Cerebellum (tissue), 4 donors: ENCODE measurements at places on chromosomes 3 and 15.
A peak's percentile ranks its signal among the peaks of the same experiment; 100 is the strongest.

DNA sequence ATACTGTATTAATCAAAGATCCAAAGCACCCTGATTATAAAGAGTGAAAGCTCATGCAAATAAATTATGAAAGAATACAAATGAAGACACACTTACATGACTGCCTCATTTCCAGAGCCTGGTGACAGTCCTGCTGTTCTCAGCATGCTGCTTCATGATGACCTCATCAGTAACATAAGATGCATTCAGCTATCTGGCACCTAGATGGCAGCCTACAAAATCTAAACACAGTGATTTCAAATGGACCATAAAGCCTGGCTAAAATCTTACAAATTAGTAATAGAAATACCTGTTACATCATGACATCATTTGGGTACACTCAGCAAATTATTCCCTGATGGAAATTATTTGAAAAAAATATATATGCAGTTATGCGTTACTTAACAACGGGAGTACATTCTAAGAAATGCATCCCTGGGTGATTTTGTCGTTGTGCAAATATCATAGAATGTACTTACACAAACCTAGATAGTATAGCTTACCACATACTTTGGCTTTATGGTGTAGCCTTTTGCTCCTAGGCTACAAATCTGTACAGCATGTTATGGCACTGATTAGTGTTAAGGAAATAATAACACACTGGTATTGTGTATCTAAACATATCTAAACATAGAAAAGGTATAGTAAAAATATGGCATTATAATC is 207.2 kb downstream of the EPHA3 start:
- peak; percentile 1 for DNase-seq

- no peak for DNase-seq
Observed at GRCh38 chr3:168968609-168969008, 694.9 kb downstream of the MECOM start.

DNA sequence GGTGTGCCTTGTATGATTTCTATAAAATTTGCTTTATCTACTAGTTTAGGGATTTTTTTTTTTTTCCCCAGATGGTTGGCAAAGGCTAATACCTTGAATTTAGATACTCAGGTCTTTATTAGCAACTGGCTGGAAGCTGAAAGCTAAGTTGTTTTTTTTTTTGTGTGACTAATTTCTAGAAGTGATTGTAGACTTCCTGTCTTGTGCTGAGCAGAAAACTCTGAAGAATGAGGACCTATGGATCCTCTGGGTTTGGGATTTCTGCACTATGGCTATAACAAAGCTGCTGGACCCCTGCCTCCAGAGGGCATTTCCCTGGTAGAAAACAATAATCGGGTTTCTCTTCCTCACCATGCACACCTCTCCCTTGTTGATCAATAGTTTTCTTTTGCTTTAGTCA is 10.0 kb downstream of the ARIH2 start:
- no peak for DNase-seq

GRCh38 chr15:36495456-36495991 is 83.9 kb upstream of the CDIN1 start:
- DNase-seq, result no peak

DNA sequence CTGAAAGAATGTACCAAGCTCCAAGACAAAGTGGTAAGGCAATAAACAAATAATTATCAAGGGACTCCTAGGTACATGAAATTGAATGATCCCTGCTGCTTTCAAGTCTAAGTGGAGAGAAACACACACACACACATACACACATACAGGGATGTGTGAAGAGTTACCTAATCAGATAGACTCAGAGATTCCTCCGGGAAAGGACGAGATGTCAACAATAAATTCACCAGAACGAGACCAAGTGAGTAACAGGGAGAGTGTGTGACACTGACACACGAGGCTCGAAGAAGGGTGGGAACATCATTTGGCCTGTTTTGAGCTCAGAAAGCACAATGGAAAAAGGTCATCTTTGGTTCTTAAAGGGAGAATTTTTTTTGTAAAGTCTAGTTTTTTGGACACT is 13.4 kb downstream of the LRIG1 start:
- no peak for DNase-seq

DNA sequence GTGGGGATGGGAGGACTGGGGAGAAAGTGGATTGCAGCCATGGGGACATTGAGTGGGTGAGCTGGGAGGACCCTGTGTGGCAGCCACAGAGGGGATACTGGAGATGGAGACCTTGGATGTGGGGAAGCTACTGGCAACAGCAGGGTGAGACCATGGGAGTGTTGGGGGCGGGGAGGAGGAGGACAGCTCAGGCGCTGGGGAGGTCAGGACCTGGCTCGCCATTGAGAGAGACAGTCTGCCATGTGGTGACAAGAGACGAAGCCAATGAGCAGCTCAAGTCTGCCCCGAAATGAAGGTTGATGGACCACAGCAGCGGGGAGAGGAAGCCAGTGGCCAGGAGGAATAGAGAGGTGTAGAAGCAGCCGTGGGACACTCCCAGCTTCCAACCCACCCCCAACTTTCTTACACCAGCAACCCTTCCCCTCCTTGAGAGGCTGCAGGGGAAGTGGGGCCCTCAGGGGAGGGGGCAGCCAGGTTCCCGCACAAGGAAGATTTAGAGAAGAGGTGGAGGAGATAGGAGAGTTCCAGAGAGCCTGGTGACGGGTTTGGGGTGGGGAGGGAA is 118.1 kb downstream of the ASB7 start:
- DNase-seq, result no peak

DNA sequence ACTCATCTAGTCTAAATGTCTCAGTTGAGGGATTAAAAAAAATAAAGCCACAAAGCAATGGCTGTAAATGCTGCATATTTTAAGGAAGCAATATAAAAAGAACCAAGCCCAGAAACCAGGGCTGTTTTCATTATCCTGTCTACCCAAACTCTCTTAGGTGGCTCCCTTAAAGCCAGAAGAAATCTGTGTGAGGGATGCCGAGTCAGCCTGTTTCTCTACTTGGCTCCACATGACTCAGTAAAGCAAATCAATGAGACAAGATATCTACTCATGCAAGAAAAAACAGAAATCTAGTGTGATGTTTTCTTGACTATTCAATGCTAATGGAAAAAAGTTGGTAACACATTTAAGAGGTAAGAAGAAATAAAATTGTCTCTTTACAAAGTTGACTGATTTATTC is 296.2 kb downstream of the ZBTB20 start:
- no peak for DNase-seq

DNA sequence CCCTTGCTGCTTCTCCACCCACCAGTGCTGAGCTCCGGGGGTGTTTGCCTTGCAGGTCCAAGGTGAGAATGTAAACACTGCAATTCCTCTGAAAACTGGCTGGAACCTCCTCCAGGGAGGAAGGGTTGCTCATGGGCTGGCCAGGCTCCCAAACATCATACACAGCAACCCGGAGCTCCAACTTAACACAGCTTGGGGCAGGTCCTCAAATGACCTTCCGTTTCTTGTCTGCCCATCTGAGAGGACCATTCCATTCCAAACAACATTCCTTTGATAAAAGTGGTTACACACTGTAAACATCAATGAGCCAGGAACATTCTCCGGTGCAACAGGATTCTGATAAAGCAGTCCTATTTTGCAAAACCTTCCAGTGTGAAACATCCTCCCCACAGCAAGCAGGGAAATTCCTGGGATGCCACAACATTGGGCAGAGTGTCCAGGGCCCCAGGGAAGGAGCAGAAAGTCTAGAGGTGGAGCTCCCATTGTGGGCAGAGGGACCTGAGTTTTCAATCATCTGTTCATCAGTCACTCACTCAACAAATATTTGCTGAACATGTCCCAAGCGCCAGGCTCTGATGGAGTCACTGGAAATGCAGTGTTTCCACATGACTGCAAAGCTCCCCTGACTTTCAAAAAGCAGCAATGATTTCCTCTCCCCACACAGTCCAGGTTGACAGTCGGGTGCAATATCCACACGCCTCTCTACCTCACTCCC is 7.3 kb upstream of the HEG1 start:
- DNase-seq, result no peak

DNA sequence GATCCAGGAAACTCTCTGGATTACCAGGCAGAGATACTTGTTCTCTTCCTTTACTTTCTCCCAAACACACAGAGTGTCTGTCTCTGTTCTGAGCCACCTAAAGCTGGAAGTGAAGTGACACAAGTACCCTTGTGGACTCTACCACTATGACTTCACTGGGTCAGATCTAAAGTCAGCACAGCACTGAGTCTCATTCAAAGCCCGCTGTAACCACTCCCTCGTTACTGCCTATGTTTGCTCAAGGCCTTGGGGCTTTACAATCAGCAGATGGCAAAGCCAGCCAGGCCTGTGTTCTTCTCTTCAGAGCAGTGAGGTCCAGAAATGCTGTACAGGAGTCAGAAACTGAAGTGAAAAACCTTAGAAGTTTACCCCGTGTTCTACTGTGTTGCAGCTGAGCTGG is 588.3 kb upstream of the SEMA6D start:
- no peak for DNase-seq

DNA sequence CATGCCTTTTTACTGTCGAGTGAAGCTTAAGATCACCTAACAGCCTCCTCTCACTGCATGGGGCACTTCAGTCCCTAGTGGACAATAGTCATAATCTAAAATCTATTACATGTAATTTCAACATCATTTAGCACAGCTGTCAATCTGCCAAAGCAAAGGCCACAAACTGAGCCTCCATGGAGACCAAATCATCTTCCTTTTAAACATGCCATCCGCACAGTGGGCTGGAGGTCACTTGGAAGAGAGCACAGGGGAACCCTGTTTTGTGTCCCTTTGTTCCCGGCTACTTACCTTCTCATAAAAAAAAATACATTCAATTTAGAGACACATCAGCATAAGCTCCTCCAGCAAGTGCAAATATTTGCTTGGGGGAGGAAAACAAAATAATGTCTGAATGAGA is 167.3 kb downstream of the SQOR start:
- no peak for DNase-seq

DNA sequence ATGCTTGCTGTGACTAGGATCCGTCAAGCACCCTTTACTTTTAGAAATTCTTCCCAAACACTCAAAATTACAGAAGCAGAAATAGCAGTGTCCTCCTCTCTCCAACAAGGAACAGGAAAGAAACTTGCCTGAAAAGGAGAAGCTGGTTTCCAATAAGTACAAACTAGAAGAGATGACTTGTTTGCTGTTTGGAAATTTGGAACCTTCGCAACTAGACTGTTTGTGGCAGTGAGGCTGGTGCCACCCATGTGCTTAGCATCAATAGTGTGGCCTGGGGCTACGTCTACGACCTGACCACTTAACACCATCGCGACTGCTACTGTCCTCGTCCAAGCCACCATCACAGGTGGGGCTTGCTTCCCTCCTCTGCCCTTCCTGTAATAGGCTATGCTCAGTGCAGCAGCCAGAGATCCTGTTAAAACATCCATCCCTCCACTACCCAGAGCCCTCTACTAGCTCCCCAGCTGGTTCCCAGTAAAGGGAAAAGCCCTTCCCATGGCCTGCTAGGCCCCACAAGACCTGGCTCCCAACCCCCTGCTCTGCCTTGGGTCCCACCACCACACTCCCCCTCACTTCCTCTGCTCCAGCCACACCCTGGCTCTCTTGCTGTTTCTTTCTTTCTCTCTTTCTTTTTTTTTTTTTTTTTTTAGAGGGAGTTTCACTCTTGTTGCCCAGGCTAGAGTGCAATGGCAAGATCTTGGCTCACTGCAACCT is 52.6 kb upstream of the CCR2 start:
- no peak for DNase-seq

GRCh38 chr15:79881254-79881653 is 15.6 kb downstream of the MTHFS start:
- DNase-seq, result no peak

- DNase-seq, result no peak
Observed at GRCh38 chr15:73760330-73761329, 7.5 kb upstream of the INSYN1 start.

GRCh38 chr3:133661454-133662277 is at the start of gene TOPBP1:
Gene TOPBP1, minus strand, starts transcription at chr3:133661941. Its CDS starts 814 bp downstream, at chr3:133661127.
- peak; percentile 82 for DNase-seq
